ENCODE measurements at places on chromosomes 13 and 19. TPM values are rescaled to one million over a fixed set of nuclear protein-coding genes. Genes with fewer than 3 reads are reported as not detected.

GRCh38 chr13:101425623-101426022 is 9.3 kb upstream of the NALCN start:
- DNase-seq: no peak
- H3K36me3 ChIP-seq: no peaks in the 10 kb centered on the region
- no peaks in the 10 kb centered on the region for H3K4me1 ChIP-seq
- H3K27ac ChIP-seq: no peak overlapping the region

DNA sequence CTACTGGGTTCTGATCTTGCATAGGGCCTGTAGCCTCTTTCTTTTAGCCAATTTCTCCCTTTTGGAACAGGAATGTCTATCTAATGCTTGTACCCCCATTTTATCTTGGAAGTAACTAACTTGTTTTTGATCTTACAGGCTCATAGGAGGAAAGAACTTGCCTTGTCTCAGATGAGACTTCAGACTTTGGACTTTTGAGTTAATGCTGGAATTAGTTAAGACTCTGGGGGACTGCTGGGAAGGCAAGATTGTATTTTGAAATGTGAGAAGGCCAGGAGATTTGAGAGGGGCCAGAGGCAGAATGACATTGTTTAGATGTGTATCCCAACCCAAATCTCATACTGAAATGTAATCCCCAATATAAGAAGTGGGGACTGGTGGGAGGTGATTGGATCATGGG is 2.5 kb upstream of the ZNF546 start:
- no peak for DNase-seq
- no peaks in the 10 kb centered on the region for H3K36me3 ChIP-seq
- H3K4me1 ChIP-seq: peaks cover 8% of the 10 kb centered on the region
- H3K27ac ChIP-seq: no peak overlapping the region
- H3K27me3 ChIP-seq: no peaks in the 10 kb centered on the region

- no peaks in the 10 kb centered on the region for H3K4me1 ChIP-seq
- DNase-seq: peak; percentile 18
- no peaks in the 10 kb centered on the region for H3K27me3 ChIP-seq
- H3K36me3 ChIP-seq: no peaks in the 10 kb centered on the region
Measured at GRCh38 chr19:30593356-30593755, 221.2 kb downstream of the ZNF536 start.

LPAR2 gene
- total RNA-seq: not detected

- no peak overlapping the region for H3K4me3 ChIP-seq
- no peaks in the 10 kb centered on the region for H3K27me3 ChIP-seq
- no peak overlapping the region for H3K27ac ChIP-seq
- H3K4me1 ChIP-seq: peaks cover 24% of the 10 kb centered on the region
- no peak for DNase-seq
- H3K36me3 ChIP-seq: no peaks in the 10 kb centered on the region
Measured at GRCh38 chr19:16385296-16385695, 60.7 kb downstream of the KLF2 start.

UBE2L5 gene
- 2.8 TPM for total RNA-seq

GRCh38 chr19:45952686-45953505 is 20.8 kb downstream of the NOVA2 start:
- H3K4me1 ChIP-seq: no peaks in the 10 kb centered on the region
- H3K27ac ChIP-seq: no peak overlapping the region

OR10H1 gene
- total RNA-seq: not detected

- peak overlapping the region; percentile 60 for H3K27ac ChIP-seq
- peak; percentile 62 for DNase-seq
- H3K27me3 ChIP-seq: peaks cover 6% of the 10 kb centered on the region
- no peaks in the 10 kb centered on the region for H3K36me3 ChIP-seq
Measured at GRCh38 chr19:7917267-7918061, 2.7 kb upstream of the SNAPC2 start.

- H3K27ac ChIP-seq: no peak overlapping the region
- H3K4me3 ChIP-seq: no peak overlapping the region
- DNase-seq: no peak
- H3K36me3 ChIP-seq: no peaks in the 10 kb centered on the region
- no peaks in the 10 kb centered on the region for H3K27me3 ChIP-seq
- H3K4me1 ChIP-seq: no peaks in the 10 kb centered on the region
Measured at GRCh38 chr13:95160112-95160906, 140.9 kb downstream of the ABCC4 start.

- H3K27me3 ChIP-seq: no peaks in the 10 kb centered on the region
- no peak for DNase-seq
- no peaks in the 10 kb centered on the region for H3K4me1 ChIP-seq
- no peak overlapping the region for H3K27ac ChIP-seq
- no peaks in the 10 kb centered on the region for H3K36me3 ChIP-seq
- no peak overlapping the region for H3K4me3 ChIP-seq
Measured at GRCh38 chr13:59706101-59706976, 457.4 kb downstream of the DIAPH3 start.

GRCh38 chr13:85194482-85194881 is 604.7 kb downstream of the SLITRK6 start:
- H3K27me3 ChIP-seq: no peaks in the 10 kb centered on the region
- H3K36me3 ChIP-seq: no peaks in the 10 kb centered on the region
- H3K4me3 ChIP-seq: no peak overlapping the region
- no peak for DNase-seq
- H3K4me1 ChIP-seq: no peaks in the 10 kb centered on the region

DNA sequence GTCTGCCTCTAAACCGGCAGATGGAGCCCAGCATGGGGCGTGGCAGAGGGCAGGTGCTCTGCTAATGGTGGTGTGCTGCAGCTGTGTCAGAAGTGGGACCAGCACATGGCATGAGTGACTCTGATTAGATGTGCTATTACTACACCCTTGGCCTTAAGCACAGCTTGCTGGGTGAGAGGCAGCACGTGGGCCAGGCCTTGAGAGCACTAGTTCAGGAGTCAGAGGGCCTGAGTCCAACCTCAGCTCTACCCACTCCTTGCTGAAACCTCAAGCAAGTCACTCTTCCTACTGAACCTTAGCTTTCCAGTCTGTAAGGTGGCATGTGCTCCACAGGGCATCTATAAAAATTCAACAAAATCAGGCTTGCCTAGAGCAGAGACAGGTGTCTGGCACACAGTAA is 22.7 kb downstream of the AKT2 start:
- no peaks in the 10 kb centered on the region for H3K4me1 ChIP-seq
- DNase-seq: no peak
- no peak overlapping the region for H3K4me3 ChIP-seq
- no peaks in the 10 kb centered on the region for H3K27me3 ChIP-seq
- H3K27ac ChIP-seq: no peak overlapping the region

- H3K36me3 ChIP-seq: no peaks in the 10 kb centered on the region
- H3K27me3 ChIP-seq: no peaks in the 10 kb centered on the region
- H3K27ac ChIP-seq: no peak overlapping the region
Measured at GRCh38 chr19:1370579-1371361, 12.9 kb upstream of the NDUFS7 start.

GRCh38 chr13:43129066-43129465 is 105.7 kb downstream of the DNAJC15 start:
- H3K4me3 ChIP-seq: no peak overlapping the region
- H3K27me3 ChIP-seq: no peaks in the 10 kb centered on the region
- DNase-seq: no peak
- H3K4me1 ChIP-seq: no peaks in the 10 kb centered on the region

- H3K4me1 ChIP-seq: no peaks in the 10 kb centered on the region
- H3K27ac ChIP-seq: no peak overlapping the region
- H3K36me3 ChIP-seq: no peaks in the 10 kb centered on the region
- H3K4me3 ChIP-seq: no peak overlapping the region
Measured at GRCh38 chr13:34931572-34931971, 10.5 kb upstream of the NBEA start.

GRCh38 chr13:26412936-26413716 is 144.4 kb upstream of the WASF3 start:
- H3K4me3 ChIP-seq: no peak overlapping the region
- H3K4me1 ChIP-seq: no peaks in the 10 kb centered on the region
- H3K36me3 ChIP-seq: no peaks in the 10 kb centered on the region
- no peak for DNase-seq
- H3K27ac ChIP-seq: no peak overlapping the region
- H3K27me3 ChIP-seq: no peaks in the 10 kb centered on the region

DNA sequence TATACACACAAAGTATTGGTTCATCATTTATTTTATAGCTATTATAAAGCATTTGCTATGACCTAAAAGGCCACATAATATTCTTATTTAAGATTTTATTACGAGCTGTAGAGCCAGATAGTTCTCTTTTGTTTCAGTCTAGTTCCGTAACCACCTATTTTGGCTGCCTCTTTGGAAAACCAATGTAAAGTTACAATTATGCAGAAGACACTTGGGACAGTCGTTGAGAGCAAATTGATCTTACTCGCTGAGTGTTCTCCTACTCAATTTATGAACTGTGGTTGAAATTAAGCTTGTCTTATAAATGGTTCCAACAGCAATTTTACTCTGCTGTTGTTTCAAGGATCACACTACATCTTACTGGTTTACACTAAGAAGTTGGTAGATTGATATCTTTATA is 122.3 kb downstream of the SLC7A1 start:
- H3K4me1 ChIP-seq: no peaks in the 10 kb centered on the region
- no peaks in the 10 kb centered on the region for H3K27me3 ChIP-seq
- H3K4me3 ChIP-seq: no peak overlapping the region
- no peaks in the 10 kb centered on the region for H3K36me3 ChIP-seq
- DNase-seq: no peak

DNA sequence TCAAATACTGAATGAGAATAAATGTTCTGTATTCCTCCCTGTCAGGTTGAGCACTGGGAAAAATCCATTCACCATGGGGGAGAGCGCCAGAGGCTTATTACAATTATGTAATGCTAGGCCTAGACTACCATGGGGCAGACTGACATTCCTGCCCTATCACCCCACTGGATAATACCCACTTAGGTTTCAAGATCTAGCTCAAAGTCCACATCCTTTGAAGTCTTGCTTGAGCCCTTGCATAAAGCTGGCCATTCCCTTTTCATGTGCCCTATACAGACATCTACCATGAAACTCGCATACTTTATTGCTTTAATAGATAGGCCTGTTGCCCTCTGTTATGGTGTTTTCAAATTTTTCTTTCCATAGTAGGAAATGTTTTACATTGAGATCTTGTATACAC is 149.3 kb downstream of the RGCC start:
- H3K27ac ChIP-seq: no peak overlapping the region
- H3K27me3 ChIP-seq: no peaks in the 10 kb centered on the region
- no peaks in the 10 kb centered on the region for H3K4me1 ChIP-seq
- H3K4me3 ChIP-seq: no peak overlapping the region
- no peak for DNase-seq
- no peaks in the 10 kb centered on the region for H3K36me3 ChIP-seq

ZNF283 gene
- total RNA-seq: 12.3 TPM

GNA15 gene
- 7.2 TPM for total RNA-seq

All from uterus (tissue), 4 donors.